ENCODE measurements at places on chromosomes 11 and 22.

DNA sequence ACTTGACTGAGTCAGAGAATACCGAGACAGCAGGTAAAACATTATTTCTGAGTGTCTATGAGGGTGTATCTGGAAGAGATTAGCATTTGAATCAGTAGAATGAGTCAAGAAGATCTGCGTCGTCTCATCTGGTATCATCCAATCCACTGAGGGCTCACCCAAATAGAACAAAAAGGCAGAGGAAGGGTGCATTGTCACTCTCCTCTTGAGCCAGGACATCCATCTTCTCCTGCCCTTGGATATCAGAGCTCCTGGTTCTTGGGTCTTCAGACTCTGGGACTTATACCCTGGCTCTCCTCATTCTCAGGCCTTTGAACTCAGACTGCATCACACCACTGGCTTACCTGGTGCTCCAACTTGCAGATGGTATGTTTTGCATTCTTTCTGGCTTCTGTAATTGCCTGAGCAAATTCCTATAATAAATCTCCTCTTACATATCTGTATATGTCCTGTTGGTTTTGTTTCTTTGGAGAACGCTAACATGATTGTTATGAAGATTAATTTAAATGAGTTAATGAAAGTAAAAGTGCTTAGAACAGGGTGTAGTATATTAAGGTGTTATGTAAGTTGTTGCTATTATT lies 49.3 kb downstream of the ME3 start:
- DNase-seq: no peak

DNA sequence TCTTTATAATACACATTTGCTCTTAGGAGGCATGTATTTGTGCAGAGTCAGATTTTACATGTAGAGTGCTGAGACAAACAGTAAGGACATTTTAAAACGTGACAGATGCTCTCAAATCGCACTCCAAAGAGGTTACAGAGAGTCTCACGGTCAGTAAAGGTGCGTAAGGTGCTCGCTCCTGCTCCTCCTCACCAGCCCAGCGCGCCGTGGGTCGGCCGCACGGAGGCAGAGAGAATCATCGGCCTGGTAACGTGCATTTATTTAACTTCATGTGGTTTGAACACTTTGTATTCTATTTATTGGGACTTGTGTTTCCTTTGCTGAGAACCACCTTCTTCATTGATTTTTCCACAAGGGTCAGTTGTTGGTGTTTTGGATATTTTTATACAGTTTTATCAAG lies 900.1 kb downstream of the BRD1 start:
- no peak for DNase-seq

- no peak for DNase-seq
Measured at GRCh38 chr11:67238894-67239782, 27.1 kb upstream of the GRK2 start.

GRCh38 chr11:70142221-70142875 lies 60.7 kb upstream of the FADD start:
- DNase-seq: no peak

DNA sequence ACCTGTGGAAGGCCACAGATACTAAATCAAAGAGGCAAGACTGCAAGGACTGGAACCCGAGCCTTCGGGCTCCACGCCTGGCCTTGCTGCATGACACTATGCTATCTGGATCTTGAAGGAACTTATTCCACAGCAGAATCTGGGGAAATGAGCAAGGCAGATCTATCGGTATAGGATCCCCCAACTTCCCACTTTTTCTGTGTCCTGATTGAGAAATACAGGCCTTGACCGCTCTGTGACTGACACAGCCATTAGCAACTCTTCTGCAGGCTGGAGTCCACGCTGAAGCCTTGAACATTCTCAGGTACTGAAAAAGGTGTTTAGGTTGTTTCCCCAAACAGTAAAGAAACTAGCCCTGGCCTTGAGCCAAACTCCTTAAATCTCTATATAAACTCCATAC lies 241.2 kb upstream of the NARS2 start:
- no peak for DNase-seq

DNA sequence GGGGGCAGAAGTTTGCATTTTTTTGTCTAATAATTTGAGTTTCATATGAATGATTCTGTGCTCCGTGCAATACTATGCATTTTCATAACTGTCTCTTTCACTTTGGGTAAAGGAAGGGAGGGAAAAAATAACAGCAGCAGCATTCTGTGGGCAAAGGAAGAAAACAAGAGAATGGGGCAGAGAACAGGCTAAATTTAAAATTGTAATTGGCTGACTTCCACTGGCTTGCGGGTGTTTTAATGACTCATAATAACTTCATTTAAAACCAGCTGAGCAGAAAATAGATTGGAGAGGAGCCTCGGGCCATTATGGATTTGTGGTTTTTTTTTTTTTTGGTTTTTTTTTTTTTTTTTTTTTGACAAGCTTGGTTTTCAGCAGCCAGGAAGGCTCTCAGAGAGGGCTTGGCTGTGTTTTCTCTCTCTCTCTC lies 107.4 kb downstream of the ZBTB16 start:
- DNase-seq: no peak

- no peak for DNase-seq
Measured at GRCh38 chr22:37328017-37328416, 45.7 kb downstream of the CYTH4 start.

GRCh38 chr11:49377978-49378377 lies 169.6 kb upstream of the FOLH1 start:
- no peak for DNase-seq

- DNase-seq: no peak
Measured at GRCh38 chr11:2558397-2558796, 113.6 kb downstream of the KCNQ1 start.

DNA sequence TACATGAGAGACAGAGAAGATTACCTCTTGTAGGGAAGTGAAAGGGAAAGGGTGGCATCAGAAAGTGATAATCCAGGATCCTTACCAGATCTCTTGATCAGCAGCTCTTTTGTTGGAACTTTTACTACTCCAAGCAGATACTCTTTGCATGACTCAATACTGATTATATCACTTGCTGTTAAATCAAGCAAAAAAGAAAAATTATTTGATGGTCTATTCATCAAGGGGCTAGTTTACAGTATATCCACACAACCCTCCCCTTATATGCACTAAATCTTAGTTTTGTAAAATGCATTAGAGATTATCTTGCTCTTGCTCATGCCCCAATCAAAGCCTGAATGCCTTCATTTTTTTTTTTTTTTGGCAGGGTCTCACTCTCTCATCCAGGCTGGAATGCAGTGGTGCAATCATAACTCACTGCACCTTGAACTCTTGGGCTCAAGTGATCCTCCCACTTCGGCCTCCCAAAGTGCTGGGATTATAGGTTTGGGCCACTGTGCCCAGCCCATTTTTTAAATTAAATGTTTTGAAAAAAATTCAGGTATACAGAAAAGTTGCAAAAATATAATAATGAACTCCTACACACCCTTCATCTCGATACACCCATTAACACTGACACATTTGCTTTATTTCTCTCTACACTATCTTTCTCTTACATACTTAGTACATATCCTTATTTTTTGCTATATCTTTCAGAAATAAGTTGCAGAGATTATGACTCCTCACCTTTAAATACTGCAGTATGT lies 76.1 kb upstream of the UCP3 start:
- DNase-seq: no peak

DNA sequence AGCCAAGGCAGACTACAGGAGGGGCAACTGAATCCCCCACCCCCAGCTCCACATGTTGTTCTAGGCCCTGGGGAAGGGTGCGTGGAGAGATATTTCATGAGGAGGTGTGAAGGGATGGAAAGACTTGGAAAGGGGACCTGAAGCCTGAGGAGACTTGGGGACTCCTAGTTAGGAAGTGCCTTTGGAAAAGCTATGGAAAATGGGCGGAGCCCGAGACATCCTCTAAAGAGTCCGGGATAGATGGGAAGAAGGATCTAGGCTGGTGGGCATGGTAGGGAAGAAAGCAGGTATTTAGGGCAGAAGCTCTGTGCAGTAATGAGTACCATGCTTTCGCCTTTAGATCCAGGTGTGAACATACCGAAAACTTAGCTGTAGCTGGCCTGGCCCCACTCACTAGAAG lies 15.0 kb upstream of the CYP2R1 start:
- no peak for DNase-seq

GRCh38 chr11:79249295-79249993 lies 191.4 kb downstream of the TENM4 start:
- no peak for DNase-seq

DNA sequence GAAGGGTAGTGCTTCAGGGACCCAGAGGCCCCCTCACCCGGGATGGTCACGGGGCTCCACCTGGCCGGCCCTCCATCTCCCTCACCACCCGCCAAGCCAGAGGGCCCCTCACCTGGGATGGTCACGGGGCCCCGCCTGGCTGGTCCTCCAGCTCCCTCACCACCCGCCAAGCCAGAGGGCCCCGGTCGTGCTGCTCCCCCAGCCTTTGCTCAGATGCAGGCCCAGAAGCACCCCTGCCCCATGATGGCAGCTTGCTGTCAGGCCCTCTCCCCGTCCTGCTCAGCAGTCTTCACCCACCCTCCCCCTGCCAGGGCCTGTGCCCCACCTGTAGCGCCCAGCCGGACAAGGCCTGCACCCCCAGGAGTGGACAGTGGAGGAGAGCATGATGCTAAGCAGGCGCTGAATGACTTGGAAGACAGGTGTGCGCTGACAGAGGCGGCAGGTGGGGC lies 7.3 kb downstream of the DENND6B start:
- no peak for DNase-seq

GRCh38 chr22:30751529-30751928 lies 56.9 kb downstream of the OSBP2 start:
- no peak for DNase-seq

DNA sequence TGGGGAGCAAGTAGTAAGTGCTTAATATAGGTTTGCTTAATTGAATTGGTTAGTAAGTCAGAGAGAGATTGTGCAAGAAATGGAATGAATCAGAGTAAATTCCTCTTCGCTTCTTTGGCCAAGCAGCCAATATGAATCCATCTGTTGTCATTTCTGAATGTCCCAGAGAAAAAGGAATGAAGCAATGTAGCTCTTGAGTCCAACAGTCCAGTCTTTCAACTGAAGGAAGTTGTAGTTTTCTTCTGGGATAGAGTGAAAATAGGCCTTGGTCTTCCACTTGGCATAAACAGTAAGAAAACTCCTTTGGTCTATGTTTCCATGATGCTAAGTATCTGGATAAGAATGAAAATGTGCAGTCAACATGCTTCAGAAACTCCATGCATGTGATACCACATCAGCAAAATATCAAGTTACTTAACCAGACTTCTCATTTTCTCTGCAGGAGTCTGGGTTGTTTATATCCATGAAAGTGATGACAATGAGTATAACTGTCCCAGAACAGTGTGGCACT lies 1.8 kb upstream of the FIBIN start:
- no peak for DNase-seq

Measured in endothelial cell (in vitro differentiated cells).